ENCODE measurements at places on chromosomes 5 and 9. TPM values are rescaled to one million over a fixed set of nuclear protein-coding genes. Genes with fewer than 3 reads are reported as not detected.
A peak's percentile ranks its signal among the peaks of the same experiment; 100 is the strongest.

PLCXD3 gene
- total RNA-seq = not detected

PCDHGA4 gene
- total RNA-seq = 0.81 TPM

F12 gene
- 3.2 TPM for total RNA-seq

SLC27A4 gene
- 23.2 TPM for total RNA-seq

DPYSL3 gene
- 45.2 TPM for total RNA-seq

- DNase-seq = no peak
Observed at GRCh38 chr9:29297592-29297991, 1724.3 kb upstream of the C9orf72 start.

- no peak for DNase-seq
Observed at GRCh38 chr5:147520450-147520849, 10.6 kb upstream of the DPYSL3 start.

- no peak for DNase-seq
Observed at GRCh38 chr9:94638335-94639060, 820 bp downstream of the FBP1 start.

GRCh38 chr5:3303777-3304176 lies 291.9 kb upstream of the IRX1 start:
- no peak for DNase-seq

DNA sequence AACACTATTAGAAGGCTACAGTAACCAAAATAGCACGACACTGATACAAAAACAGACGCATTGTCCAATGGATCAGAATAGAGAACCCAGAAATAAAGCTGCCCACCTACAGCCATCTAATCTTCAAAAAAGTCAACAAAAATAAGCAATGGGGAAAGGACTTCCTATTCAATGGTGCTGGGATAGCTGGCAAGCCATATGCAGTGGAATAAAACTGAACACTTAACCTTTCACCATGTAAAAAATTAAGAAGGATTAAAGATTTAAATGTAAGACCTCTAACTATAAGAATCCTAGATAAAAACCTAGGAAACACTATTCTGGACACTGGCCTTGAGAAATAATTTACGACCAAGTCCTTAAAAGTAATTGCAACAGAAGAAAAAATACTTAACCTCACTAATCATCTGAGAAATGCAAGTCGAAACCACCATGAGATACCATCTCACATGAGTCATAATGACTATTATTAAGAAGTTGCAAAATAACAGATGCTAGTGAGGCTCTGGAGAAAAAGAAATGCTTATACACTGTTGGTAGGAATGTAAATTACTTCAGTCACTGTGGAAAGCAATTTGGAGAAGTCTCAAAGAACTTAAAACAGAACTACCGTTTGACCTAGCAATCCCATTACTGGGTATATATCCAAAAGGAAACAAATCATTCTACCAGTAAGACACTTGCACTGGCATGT lies 203.3 kb upstream of the CDH9 start:
- DNase-seq = peak; percentile 63

DNA sequence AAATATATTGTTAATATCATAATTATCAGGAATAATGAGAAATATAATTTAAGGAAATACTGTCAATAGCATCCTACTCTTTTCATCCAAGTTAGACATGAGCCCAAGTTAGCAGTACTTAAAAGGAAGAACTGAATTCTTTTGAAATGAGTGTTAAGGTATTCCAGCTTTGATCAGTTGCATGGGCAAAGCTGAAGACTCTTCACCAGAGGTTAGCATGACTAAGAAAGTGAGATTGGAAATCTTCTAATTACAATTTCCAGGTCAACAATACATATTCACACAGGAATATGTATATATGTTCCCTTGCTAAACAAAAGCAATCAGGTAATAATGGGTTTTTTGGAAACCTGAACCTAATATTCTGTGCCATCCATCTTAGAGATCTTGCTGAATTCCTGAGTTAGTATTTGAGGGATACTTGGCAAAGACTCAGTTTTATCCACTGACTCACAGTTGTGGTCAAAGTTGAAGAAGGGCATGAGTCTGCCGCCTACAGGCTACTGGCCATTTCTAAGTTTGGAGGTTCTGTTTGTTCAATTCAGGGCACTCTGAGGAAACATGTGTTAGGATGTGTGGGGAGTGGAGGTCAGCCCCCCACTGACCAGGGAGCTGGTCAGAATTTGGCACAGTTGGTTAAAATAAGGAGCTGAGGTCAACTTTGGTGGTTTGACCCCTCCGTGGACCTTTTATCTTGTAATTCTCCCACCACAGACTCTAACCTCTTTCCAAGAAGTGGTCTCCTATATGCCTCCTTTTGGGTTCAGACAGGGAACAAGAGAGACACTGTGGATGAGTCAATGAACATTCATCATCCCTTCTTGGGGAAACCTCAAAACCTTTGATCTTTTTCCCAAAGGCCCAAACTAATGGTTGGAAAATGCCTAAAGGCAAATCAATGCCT lies 118.3 kb downstream of the PIK3R1 start:
- DNase-seq = no peak

- no peak for DNase-seq
Observed at GRCh38 chr5:5104550-5104949, 35.6 kb upstream of the ADAMTS16 start.

GRCh38 chr5:668283-668995 lies 24.7 kb downstream of the TPPP start:
- DNase-seq = no peak

DNA sequence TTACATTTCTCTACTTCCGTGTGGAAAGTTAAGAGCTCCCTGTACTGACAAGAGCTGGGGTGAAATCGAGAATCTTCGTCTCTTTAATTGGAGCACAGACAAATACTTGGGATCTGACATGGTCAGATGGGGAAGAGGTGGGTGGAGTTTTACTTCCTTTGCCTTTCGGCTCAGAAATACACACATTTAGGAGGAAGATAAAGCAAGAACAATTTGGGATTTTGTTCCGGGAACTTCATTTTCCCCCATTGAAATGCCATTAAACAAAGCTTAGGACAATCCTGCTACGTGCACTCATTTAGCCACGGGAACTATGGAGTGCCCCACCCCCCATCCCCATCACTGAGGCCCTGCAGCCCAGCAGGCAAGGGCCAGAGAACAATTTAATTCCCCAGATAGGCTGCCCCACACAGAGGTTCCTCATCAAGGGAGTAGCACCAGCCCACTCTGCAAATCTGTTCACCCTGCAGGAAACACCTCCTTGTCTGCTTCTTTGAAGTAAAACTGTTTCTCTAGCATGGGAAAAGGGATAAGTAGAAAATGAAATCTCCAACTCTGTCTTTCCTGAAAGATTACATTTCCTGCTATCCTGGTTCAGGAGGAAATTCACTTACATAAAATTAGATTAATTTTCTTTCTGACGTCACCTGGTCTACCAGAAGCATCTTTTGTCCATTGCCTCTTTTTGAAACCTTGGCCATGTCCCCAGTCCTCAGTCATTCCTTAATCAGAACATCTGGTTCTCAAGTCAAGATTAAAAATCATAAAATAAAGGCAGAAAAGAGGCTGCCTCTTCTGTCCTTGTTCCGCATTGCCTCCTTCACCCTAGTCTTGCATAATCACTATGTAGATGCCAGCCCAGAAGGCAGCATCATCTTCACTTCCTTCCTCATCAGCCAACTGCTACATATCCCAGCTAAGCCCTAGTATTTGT lies 206.4 kb downstream of the ENC1 start:
- no peak for DNase-seq

GRCh38 chr5:133106343-133106742 lies 54.5 kb downstream of the HSPA4 start:
- no peak for DNase-seq

DNA sequence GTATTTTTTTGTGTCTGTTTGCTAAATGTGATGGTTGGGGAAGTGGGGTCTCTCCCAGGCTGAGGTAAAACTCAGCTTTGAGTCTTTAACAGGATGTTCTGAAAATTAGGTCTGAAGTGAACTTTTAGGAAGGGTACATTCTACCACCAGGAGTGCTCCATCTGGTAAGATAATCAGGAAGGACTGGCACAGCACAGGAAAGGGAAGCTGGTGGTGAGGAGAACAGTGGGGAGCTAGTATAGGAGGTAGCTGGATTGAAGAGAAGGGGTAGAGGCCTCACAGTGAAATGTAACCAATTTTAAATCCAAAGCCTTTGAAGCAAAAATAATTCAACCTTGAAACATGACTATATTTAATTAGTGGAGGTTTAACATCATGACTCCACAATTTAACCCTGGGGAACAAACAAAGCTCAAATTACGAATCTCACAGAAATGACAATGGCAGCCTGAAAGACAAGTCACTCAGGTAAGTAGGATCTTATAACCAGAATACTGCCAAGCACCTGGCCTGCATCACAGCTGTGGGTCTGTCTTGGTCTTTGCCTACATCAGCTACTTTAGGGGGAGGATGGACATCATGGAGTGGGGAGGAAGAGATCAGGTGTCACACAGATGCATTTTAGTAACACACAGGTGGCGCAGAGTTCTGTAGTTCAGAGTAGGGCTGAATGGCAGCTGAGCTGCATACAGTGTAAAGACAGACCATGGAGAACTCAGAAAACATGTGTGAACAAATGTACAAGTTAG lies 445.3 kb downstream of the DMRT2 start:
- DNase-seq = no peak
